ENCODE measurements at places on chromosomes 13 and 19.

DNA sequence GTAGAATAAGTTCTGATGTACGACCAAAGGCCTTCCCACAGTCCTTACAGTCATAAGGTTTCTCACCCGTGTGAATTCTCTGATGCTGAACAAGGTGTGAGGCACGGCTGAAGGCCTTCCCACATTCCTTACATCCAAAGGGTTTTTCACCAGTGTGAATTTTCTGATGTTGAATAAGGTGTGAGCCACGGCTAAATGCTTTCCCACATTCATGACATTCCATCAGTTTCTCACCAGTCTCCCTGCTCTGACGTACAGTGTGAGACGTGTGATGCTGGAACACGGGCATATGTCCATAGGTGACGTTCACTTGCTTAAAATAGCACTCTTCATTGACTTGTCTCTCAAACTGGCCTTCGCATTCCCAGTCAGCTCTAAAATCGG is 31.0 kb upstream of the COX7A1 start:
- DNase-seq, result no peak

DNA sequence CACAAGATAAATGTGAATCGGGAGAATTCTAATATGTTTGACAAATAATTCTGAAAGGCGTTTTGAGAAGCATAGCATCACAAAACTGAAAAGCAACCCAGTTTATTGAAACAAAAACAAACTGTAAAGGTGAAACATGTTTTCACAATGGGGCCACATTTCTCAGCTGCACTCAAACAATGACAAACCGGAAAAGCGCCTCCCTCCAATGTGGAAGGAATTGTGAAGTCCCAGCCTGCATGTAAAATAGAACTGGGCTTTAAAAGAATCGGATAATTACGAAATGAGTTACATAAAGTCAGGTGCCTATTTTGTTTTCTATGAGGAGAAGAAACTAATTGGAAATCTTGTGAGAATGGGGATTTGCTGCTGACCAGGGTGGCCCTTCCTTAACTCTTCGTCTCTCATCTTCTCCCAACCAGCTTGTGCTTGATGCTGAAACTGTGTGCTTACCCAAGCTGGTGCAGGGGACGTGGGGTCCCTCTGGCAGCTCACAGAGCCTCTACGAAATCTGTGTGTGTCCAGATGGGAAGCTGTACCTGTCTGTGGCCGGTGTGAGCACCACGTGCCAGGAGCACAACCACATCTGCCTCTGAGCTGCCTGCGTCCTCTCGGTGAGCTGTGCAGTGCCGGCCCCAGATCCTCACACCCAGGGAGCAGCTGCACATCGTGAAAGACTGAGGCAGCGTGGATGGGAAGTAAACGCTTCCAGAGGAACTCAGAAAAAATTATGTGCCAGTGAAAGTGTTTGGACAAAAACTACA is 109.4 kb downstream of the SACS start:
- no peak for DNase-seq

- no peak for DNase-seq
Observed at GRCh38 chr19:1773184-1773583, 19.9 kb downstream of the ONECUT3 start.

GRCh38 chr13:99389520-99390304 is 82.5 kb upstream of the GPR183 start:
- no peak for DNase-seq

- DNase-seq, result no peak
Observed at GRCh38 chr13:90400372-90400771, 947.1 kb upstream of the MIR17HG start.

- no peak for DNase-seq
Observed at GRCh38 chr19:32181216-32181920, 164.0 kb upstream of the ZNF507 start.

- DNase-seq, result no peak
Observed at GRCh38 chr13:113225515-113225914, 16.1 kb downstream of the CUL4A start.

DNA sequence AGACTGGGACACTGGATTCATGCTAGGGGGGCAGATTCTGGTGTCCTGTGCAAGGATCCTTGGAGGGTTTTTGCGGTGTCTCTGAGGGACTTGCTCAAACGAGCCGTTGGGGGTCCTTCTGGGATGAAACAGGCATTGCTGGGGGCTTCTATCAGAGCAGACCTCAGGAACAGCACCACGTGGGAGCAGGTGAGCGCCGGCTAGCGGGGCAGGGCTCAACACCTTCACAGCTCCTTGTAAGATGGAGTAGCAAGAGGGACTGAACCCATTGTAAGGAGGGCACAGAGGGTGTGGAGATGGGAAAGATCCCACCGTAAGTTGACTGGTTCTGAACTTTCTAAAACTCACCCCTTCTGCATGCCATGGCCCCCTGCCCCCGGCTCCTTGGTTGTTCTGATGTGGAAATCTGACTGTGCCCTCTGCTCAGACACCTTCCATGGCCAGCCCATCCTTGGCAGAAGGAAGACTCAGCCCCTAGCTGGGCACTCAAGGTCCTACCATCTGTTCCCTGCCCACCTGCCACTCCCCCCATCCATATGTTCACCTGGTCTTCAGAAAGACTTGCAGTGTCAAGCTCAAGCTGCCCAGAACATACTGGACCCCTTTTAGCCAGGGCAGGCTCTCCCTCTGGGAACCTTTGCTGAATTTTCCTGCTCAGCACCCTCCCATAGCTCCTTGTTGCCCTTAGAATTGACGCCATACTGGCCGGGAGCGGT is 1.2 kb downstream of the SLC27A1 start:
- no peak for DNase-seq

DNA sequence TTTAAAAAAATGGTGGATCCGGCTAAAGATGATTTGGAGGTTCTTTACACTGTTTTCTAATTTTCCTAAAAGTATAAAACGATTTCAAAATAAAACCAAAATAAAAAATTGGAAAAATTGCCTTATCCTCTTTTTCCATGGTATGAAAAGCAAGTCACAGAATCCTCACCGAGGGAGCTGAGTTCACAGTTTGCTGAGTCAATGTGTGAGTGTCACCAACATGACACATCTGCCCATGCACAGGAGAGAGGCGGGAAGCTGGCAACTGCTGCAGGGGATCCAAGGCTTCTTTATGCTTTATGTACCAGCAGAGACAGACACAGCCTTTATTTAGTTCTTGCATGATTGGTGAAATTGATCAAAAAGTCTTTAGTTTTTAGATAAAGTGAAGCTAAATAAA is 157.8 kb downstream of the TNFSF13B start:
- DNase-seq, result no peak

DNA sequence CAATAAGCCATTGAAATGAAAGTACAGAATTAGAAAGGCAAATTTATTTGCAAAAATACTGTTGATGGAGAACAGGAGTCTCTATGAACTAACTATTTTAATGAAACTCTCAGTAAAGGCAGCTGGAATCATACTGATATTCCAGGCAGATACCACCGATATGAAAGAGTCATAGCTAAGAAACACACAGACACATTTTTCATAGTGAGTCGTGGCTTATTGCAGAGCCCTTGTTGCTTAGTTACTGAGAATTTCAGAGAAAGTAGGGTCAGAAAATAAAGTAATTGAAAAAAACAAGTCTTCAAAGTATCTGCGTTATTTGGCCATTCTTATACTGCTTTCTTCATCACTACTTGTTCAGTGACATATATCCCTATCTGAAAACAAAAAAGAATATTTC is 1890.9 kb downstream of the PCDH9 start:
- DNase-seq, result no peak

GRCh38 chr13:100182900-100183490 is 94.1 kb downstream of the PCCA start:
- no peak for DNase-seq

- DNase-seq, result no peak
Observed at GRCh38 chr19:44951179-44952159, 3.7 kb upstream of the CLPTM1 start.

DNA sequence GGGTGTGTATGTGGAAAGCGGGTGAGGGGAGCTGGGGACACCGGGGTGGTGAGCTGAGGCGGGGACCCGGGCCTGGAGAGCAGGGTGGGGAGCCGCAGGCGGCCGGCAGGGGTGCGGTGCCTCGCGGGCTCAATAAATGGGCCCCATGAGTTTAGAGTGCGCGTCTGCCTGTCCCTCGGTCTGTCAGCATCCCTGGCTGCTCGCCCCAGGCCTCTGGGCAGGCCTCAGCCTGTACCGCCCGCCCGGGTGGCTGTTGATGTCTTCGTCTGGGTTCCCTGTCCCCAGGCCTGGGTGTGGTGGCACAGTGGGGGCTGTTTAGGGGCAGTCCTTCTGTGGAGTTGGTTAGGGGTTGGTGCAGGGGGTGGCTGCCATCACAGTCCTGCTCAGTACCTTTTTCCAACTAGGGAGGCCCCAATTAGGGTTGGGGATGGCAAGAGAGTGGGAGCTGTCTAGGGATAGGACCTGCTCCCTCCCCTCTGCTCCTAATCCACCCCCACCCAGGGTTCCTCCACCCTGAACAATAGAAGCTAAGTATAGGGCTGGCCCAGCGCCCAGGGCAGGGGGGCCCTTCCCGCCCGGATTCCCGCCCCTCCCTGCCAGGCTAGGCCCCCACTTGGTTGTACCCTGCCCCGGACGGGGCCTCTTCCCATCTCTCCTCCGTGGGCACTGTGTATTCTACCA is 12.2 kb downstream of the CIC start:
- peak; percentile 34 for DNase-seq

DNA sequence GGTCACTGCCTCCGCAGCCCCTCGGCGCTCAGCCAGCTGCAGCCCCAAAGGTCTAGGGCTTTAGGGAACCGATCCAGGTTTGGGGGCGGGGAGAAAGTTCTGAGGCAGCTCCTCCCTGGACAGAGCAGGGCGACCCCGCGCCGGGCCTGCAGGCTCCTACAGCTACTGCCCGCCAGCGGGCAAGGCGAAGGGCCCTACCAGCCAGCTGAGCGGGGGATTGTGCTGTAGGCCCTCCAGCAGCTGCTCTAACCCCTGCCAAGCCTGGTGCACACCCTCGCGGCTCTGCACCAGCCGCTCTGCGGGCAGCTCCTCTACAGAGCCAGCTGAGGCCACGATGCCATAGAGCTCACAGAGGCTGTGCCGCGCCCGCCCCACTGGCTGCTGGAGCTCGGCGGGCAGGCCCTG is 14.0 kb downstream of the PLIN4 start:
- no peak for DNase-seq

GRCh38 chr13:30857636-30858035 is 48.4 kb upstream of the MEDAG start:
- no peak for DNase-seq

GRCh38 chr13:67023130-67023876 is 206.8 kb downstream of the PCDH9 start:
- DNase-seq, result no peak

GRCh38 chr19:22914646-22915045 is 82.6 kb downstream of the ZNF723 start:
- no peak for DNase-seq

- DNase-seq, result no peak
Observed at GRCh38 chr13:111846391-111847159, 220.4 kb upstream of the SOX1 start.

- DNase-seq, result no peak
Observed at GRCh38 chr13:40074338-40074737, 418.9 kb downstream of the COG6 start.

DNA sequence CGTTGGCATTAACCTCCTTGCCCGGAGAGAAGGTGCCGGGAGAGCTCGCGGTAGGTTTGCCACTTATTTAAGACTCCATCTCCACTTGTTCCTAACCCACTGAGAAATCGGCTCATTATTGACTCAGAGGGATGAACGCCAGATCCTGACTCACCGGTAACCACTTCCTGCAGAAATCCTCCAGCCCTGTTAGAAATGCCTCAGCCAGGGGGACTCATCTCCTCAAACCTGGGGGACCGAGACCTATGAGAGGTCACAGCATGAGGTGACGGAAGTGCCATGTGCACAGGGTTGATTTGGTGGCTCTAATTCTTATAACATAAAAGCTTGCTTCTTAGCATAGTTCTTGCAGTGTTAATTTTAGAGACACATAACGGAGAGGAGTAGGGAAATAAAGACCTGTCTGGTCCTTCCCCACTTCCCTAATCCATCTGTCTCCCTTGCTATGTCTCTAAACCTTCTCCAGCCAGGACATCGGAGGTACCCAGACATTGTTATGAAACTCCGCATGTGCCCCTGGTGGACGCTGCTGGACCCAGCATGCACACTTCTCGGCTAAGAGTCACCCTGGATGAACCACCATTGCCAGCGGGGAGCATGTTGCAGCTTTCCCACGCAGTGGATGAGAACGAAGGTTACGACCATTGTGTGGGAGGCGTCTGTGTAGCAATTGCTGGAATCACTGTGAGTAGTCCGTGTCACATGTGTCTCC is 158.9 kb downstream of the EFNB2 start:
- no peak for DNase-seq

DNA sequence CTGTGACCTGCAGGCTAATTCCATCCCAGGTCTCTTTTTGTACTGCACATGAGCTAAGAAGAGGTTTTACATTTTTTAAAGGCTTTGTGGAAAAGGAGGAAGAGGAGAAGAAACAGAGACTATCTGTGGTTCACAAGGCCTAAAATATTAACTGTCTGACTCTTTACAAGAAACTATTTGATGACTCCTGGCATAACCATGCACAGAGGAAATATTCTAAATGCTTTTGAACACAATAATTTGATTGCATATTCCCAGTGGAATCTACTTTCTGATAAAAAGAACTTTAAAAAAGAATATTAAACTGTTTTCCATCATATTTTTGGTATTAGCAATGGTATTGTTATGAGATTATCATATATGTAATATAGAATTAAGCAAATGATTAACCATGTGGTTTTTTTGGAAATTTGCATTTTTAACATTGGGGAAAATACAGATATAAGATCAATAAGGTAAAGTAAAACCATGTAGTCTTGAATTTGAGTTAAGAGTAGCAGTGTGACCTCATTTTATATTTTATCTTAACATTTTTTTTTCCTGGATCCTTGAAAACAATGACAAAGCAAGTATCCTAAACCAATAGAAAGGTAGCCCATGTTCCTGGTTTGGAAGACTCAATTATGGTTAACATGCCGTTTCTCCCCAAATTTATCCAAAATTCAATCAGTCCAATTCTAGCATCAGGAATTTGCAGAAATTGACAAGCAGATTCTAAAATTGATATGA is 251.0 kb downstream of the UQCRFS1 start:
- DNase-seq, result no peak

GRCh38 chr13:33727297-33728083 is 90.5 kb upstream of the RFC3 start:
- DNase-seq, result no peak

DNA sequence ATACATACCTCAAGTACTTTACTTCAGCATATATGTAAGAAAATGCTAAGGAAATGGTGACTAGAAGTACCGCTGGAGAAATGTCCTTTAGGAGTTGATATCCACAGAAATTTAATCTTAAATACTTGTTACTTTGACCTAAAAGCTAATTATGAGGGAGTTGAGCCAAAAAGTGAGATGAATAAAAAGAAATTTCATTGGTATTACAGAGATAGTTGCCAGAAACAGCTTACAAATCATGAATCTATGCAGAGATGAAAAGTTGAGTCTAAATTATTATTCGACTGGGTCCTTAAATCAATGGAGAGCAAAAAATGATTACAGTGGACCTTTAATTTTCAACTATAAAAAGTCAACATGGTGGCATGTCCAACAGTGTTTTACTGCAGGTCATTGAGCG is 160.9 kb downstream of the MZT1 start:
- no peak for DNase-seq

GRCh38 chr13:51683597-51683996 is 99.3 kb downstream of the WDFY2 start:
- no peak for DNase-seq

GRCh38 chr19:47228937-47229675 is 1.9 kb downstream of the BBC3 start:
- DNase-seq, result no peak
